ENCODE measurements at places on chromosomes 6 and 20. TPM values are rescaled to one million over a fixed set of nuclear protein-coding genes. Genes with fewer than 3 reads are reported as not detected.

- DNase-seq, result no peak
These were observed 8.4 kb downstream of the SOX4 start for GRCh38 chr6:21601932-21602390.

- DNase-seq, result no peak
These were observed 33.2 kb downstream of the COL21A1 start for GRCh38 chr6:56214041-56214702.

- DNase-seq, result no peak
These were observed 271.4 kb upstream of the MAN1A1 start for GRCh38 chr6:119620846-119621555.

DNA sequence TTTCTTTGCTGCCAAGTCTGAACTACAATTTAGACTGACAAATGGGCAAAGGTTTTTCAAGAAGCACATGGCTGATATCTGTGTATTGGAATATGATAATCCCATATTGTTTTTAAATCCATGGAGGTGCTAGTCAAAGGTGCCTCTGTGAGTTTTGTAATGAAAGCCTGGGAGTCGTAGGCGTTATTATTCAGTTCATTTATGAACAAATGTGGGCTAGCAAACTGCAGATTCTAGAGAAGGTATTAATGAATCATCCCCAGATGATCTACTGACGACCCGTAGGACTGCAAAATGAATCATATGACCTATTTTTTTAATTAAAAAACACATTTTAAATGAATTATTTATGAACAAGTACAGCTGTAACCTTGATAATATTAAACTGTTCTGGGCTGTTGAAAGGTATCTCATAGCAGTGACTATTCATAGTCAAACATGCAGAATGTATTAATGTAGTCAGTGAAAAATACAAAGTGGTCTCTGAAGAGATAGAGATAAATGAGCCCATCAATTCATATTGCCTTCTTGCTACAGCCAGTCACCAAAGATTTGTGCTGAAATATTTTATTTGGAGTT lies 1317.8 kb upstream of the MAP3K7 start:
- DNase-seq, result no peak

- no peak for DNase-seq
These were observed 329.1 kb downstream of the SAMD5 start for GRCh38 chr6:147837540-147837939.

GRCh38 chr6:161393839-161394364 lies 120.0 kb upstream of the AGPAT4 start:
- DNase-seq, result peak; percentile 65

- no peak for DNase-seq
These were observed 10.8 kb downstream of the ASXL1 start for GRCh38 chr20:32368925-32369324.

DNA sequence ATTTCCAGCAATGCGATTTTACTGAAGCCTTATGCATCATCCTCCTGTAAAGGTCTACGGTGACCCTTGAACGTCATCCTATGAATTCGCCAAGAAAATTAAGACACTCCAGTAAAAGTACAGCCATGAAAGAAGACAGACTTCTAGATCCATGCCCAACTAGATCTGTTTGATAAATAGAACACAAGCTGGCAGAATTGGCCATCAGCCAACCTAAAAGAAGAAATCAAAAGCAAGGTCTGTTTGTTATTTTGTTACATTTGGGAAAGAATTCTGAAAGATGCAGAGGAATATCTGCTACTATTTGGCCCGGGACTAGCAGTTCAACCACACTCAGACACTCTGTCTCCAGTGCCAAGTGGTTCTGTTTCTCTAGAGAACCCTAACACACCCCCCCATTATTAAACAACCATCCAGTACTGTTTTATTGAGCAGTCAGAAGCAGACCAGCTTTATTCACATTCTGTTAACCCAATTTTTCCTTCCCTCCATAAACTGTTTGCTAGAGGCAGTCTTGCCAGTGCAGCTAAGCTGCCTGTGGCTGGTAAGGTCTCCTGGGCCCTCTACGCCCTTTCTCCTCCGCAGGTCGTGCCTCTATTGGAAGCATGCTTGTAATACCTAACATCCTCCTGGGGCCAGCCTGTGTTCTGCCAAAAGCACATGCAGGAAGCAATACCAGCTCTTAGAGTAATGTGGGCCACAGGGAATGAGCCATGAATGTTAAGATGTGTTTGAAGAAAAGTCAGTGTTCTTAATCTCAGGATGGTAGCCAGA lies 30.7 kb downstream of the LY86 start:
- DNase-seq, result peak; percentile 43

GRCh38 chr20:39291301-39291700 lies 329.2 kb downstream of the DHX35 start:
- no peak for DNase-seq

DNA sequence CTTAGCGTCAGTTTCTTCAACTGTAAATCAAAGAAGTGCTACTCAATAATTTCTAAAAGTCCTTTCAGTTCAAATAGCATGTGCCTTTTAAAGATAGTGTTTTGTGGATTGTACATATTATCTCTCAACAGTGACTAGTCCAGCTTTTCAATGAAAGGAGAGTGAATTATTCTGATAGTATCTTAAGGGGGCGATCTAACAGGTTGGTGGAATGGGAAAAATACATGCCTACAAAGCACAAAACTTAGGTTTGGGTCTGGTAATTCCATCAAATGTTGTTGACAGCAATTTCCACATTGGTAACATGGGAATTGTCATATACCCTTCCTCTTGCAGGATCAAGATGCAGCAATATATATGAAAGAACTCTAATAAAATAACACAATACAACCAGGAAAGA lies 50.1 kb upstream of the HDGFL1 start:
- DNase-seq, result no peak

GRCh38 chr6:9168669-9169068 lies 733.3 kb upstream of the SLC35B3 start:
- no peak for DNase-seq

DNA sequence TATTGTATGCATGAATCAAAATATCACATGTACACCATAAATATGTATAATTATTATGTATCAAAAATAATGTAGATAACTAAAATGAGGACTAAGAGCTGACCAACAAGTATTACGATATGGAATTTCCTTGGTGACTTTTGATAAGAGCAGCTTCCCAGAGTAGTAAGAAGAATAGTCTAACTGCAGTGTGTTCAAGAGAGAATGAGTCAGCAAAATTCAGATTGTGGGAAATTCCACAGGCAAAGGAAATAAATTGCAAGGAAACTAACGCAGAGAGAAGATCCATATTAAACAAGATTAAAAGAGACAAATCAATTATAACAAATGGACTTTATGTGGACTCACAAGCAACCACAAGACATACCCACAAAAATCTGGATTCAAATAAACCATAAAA lies 26.4 kb downstream of the FRK start:
- DNase-seq, result no peak

GRCh38 chr6:107152638-107153430 lies 37.5 kb upstream of the BEND3 start:
- no peak for DNase-seq

GRCh38 chr6:53854843-53855567 lies 60.2 kb downstream of the LRRC1 start:
- DNase-seq, result no peak

- no peak for DNase-seq
These were observed 344.7 kb downstream of the CDH4 start for GRCh38 chr20:61596687-61597330.

- DNase-seq, result peak; percentile 80
These were observed 1.8 kb downstream of the GTPBP2 start for GRCh38 chr6:43627008-43627825.

DNA sequence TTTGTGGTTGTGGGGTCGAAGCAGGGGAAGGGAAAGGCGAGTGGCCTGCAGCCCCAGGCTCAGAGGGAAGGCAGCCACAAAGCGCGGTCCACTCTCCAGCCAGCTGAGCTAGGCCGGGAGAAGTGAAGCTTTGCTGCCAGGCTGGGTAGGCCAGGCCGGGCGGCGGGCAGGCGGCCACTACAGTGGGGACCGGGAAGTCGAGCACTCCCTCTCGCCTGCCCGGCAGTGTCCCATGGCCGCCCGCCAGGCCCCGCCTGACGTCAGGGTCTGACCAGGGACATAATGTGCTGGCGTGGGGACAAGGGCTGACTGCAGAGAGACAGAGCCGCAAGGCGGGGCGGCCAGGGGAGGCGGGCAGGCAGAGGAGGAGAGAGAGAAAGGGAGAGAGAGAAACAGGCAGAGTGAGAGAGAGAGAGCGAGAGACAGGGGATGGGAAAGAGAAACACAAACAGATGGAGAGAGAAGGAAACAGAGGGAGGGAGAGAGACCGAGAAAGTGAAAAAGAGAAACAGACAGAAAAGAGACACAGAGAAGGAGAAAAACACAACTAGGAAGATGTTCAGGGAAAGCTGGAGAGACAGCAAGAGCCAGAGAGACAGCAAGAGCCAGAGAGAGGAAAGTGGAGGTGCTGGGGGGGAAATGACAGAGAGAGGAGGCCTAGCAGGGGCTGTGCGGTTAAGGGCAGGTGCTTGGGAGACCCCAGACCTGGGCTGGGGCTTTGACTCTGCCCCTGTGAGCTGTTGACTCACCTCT lies 94.5 kb upstream of the PTPN1 start:
- peak; percentile 97 for DNase-seq

The SIRPD gene
- polyA plus RNA-seq, result 91.3 TPM

The KIF3B gene
- polyA plus RNA-seq, result 55.6 TPM

The FAM217A gene
- 35.3 TPM for polyA plus RNA-seq

The PTGIS gene
- polyA plus RNA-seq, result 30.3 TPM
